NCI-H446 treated with DMSO at 0.1 percent for 48 hours (cell line): ENCODE measurements at places on chromosomes 7 and 10.

DNA sequence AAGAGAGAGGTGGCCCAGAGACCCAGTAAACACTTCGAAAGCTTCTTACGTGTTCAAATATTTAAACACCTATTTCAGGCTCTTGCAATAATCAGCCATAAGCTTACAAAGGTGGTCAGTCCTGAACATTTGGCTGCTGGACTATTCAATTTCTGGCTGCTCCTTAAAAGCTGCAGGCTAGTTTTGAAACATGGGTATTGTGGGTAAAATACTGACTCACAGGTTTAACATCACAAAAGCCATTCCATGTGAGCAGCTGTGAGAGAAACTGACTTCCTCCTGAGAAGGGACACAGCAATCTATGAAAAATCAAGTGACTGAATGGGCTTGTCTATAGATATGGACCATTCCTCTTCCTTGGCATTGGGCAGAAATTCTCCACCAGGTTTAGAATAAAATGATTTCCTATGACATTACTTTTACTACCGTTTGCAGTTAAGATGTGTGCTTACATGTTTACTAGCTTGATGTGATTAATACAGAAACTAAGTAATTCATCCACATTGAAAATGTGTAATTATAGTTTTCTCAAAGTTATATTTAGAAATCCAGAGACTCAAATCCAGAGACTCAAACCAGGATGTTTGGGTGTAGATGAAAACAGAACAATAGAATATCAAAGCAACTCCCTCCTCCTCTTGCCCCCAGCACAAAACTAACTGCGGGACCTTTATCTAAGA, 252.3 kb downstream of the GATA3 start:
- DNase-seq = no peak

DNA sequence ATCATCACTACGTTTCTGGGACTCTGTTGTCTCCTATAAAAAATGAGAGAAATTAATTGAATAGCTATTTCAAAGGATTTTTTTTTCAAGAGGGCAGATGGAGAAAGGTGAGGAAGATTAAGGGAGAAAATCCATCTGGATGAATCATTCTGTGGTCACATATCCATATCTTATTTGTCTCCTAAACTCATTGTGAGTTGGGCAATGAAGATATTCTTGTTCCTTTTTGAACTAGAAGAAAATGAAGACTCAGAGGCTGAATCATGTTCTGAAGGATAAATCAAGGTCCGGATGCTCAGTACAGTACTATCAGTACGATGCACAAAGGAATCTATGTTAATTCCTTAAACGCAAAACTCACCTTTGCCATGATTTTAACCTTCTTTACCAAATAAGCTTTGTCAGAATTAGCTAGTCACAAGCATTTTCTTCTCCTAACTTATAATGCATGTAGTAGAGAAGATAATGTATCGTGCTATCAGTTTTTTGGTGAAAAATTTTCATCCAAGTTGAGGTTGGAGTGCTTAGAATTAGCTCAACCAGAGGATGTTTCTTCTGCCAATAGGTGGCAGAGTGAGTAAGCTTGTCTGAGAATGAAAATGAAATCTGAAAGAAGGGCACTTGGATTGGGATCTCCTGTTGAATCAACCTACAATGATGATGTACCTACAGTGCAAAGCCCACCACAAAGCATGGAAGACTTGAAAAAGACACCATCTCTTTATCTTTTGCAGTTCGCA, 446.9 kb downstream of the KIF20B start:
- DNase-seq = peak; percentile 4

- no peak for DNase-seq
Observed at GRCh38 chr10:96044736-96045135, 1.4 kb downstream of the CCNJ start.

- DNase-seq = no peak
Observed at GRCh38 chr7:116802746-116803152, 59.6 kb upstream of the CAPZA2 start.

- DNase-seq = no peak
Observed at GRCh38 chr10:17808971-17809841, at the start of gene MRC1. Gene MRC1, plus strand, starts transcription at chr10:17809348. Its CDS starts 118 bp downstream, at chr10:17809466.

DNA sequence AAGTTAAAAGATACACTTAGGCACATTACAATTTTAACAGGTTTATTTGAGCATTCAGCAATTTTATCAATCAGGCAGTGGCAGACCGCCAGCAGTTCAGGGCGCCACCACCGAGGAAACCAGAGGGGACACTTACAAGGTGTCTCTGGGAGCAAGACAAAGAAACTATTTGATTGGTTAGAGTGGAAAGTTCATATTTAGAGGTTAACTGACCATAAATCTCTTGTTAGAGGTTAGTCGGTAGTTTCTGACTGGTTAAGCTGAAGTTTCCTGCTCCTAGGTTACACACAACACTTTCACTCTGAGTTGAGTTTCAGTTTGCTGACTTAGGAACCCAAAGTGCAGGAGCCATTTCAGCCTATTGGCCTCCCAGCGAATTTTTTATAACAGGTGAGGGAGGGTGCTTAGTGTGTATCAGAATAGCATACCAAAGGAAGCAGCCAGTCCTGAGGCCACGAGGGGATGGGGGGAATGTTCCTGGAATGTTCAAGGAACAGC, 10.8 kb upstream of the PVRIG start:
- DNase-seq = no peak

DNA sequence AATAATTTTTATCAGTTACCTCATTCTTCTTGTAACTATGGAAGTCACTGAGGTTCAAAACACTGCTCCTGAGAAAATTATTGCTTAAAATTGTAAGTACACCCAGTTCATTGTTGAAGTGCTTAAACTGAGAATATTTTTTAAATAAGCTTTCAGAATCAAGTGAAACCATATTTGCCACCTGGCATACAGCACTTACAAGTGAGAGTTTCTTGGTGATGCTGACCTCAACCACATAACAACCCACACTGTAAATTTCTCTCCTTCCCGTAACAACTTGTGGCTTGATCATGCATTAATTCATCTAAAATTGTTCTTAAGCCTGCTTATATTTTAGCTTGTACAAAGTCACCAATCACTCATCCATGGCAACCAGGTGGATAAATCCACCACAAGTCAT, 34.0 kb downstream of the IMMP2L start:
- no peak for DNase-seq

DNA sequence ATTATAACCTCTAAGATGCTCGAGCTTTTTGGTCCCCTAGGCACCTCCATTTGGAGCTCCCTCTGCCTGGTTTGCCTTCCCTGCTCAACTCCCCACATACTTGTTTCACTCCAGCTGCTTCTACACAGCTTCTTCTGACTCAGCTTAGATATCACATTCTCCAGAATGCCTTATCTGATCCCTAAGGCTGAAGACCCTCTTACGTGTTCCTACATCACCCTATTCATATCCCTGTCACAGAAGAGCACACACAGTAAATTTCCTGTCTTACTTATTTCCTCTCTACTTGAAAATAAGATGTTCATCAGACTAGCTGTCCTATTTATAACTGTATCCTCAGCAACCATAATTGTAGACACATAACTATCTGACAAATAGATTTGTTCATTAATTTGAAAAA, 61.3 kb upstream of the RNF148 start:
- DNase-seq = no peak
